Ovary (tissue), 10 donors: ENCODE measurements at places on chromosomes 4 and X. TPM values are rescaled to one million over a fixed set of nuclear protein-coding genes. Genes with fewer than 3 reads are reported as not detected.
A peak's percentile ranks its signal among the peaks of the same experiment; 100 is the strongest.

DNA sequence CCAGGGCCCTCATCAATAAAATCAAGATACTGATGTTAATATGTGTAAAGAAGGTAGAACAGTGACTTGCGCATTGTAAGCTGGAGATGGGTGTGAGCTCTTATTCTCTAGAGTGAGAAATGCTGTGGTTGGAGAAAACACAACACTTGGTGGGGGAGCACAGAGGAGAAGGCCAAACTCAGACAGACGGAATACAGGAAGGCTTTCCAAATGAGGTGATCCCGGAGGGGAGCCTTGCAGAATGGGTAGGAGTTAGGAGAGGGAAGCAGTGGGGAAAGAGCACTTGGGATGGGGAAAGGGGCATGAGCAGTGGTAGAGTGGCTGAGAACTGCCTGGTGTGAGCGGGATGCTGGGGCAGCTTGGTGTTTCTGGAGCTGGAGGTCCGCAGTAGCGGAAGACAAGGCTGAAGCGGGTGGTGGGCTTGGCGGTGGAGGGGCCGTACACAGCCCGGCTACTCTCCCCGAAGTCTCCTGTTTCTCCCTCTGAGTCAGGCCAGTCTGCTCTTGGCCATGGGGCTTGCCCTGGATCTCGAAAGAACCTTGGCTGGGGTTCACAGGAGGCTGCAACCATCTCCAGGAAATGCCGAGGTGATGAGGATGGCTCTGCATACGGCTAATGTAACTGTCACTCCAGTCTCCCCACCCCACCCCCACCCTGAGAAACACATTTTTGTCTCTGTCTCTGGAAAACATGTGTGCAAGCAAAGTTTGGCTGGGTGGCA lies 11.3 kb upstream of the PLAC1 start:
- no peaks in the 10 kb centered on the region for H3K27me3 ChIP-seq
- H3K27ac ChIP-seq = no peak overlapping the region
- no peaks in the 10 kb centered on the region for H3K36me3 ChIP-seq
- peak; percentile 33 for DNase-seq

DNA sequence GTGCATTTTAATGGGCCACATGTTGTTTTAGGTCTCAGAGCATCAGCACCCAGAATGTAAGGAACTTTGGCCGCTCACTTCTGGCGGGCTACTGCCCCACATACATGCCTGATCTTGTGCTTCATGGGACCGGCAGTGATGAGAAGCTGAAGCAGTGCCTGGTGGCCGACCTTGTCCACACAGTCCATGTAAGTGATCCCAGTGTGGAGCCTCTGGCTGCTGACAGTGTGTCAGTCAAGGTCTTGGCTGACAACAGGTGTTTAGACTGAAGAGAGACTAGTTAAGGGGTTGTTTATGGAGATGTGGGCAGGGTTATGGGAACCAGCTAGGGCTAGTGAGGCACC lies 101.4 kb downstream of the FNIP2 start:
- H3K4me1 ChIP-seq = peaks cover 27% of the 10 kb centered on the region
- no peak overlapping the region for H3K27ac ChIP-seq
- no peak for DNase-seq
- no peaks in the 10 kb centered on the region for H3K27me3 ChIP-seq
- no peak overlapping the region for H3K4me3 ChIP-seq
- H3K36me3 ChIP-seq = no peaks in the 10 kb centered on the region

DNA sequence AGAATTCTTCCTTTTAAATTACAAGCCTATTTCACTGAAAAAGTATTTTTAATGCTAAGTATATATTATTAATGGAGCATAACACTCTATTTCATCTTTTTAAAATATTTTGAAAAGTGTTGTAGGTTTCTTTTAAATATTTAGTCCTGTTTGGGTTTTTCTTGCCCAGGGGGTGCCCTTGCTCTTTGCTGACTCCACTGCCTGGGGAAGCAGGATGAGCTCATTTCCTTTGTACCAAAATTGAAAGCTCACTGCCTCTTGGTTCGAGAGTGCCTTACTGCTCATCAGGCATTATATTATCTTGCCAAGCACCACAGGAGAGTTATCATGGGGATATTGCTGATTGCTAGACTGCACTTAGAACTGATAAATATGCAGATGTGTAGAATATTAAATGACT lies 819.2 kb downstream of the PCDH18 start:
- no peaks in the 10 kb centered on the region for H3K27me3 ChIP-seq
- H3K36me3 ChIP-seq = no peaks in the 10 kb centered on the region
- no peak overlapping the region for H3K27ac ChIP-seq
- H3K4me1 ChIP-seq = no peaks in the 10 kb centered on the region
- no peak for DNase-seq

DNA sequence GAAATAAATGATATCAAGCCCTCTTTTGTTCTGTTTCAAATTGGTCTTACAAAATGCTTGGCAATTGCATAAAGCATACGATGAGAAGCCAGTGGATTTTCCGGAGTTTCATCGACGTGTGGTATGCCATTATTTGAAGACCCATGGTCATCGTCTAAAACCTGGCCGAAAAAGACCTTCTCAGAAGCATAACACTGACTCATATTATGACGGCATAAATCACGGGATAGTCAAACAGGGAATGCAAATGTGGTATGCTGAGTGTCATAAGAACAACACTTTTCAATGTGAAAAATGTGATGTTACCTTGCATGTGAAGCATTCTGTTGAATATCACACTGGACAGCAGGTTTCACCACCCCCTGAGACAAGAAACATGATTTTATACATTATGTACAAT lies 695.2 kb downstream of the GRXCR1 start:
- no peaks in the 10 kb centered on the region for H3K4me1 ChIP-seq
- H3K27ac ChIP-seq = no peak overlapping the region
- DNase-seq = no peak
- no peaks in the 10 kb centered on the region for H3K27me3 ChIP-seq
- H3K4me3 ChIP-seq = no peak overlapping the region

DNA sequence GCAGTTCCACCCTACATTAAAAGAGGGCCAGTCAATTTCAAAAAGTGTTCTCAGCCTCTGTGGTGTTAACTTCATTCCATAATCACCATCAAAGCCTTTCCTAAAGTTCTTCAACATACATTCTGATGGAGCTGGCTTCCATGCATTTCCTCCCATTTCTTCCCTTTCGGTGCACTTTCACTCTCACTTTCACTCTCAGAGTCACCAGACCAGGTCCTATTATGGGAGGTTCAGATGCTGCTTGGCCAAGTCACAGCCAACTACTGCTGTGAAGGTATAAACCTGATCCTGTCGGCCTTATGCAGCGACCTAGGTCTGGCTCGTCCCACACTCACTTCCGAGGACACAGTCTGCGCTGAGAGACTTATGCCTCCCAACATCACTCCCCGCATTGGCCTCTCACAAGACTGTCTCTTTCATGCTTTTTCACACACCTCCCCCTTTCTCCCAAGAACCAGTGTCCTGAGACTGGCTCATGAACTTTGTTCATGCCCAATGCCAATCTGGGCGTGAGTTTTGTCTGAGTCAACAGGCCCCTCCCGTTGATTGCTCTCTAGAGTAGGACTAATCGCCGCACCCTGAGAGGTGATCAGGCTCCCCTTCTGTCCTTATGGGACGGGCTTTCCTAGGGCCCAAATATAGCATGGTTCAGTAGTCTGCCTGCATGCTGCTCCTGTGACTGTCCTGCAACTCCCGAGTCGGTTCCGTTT lies 60.8 kb upstream of the XAGE1B start:
- H3K27ac ChIP-seq = no peak overlapping the region
- no peak overlapping the region for H3K4me3 ChIP-seq
- no peaks in the 10 kb centered on the region for H3K4me1 ChIP-seq
- DNase-seq = no peak
- no peaks in the 10 kb centered on the region for H3K27me3 ChIP-seq

DNA sequence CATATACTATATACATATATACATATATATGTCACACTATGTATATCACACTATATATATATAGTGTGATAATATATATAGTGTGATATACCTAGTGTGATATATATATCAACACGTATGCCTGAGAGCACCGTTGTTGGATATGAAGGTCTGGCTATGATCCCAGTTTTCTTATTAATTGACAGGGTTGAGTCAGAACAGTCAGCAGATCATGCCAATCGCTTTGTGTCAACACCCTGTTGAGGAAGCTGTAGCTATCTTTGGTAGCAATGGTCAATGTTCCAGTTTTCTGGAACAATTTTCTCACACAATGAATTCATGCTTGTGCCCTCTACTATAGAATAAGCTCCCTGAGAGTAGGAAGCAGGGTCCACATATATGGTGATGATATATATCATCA lies 496.0 kb upstream of the AGA start:
- DNase-seq = no peak
- H3K36me3 ChIP-seq = no peaks in the 10 kb centered on the region
- H3K4me1 ChIP-seq = no peaks in the 10 kb centered on the region
- H3K4me3 ChIP-seq = no peak overlapping the region

DNA sequence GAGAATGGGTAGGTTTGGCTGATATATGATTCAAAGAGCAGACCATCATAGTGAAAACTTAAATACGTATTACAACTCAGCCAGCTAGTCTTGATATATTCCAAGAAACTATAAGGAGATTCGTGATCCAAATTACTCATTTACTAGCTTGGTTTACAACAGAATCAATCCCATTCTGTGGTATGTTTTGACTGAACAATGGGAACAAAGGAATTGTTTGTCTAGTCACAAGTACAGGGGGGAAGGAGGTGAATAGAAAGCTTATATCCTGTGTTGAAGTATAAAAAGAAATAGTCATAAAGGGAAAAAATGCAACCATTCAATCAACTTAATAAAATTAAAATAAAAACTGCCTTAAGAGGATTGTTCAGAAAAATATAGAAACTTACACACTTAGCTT lies 17.0 kb downstream of the C4orf54 start:
- DNase-seq = no peak
- H3K27me3 ChIP-seq = no peaks in the 10 kb centered on the region
- no peaks in the 10 kb centered on the region for H3K36me3 ChIP-seq
- peaks cover 9% of the 10 kb centered on the region for H3K4me1 ChIP-seq
- H3K27ac ChIP-seq = no peak overlapping the region
- no peak overlapping the region for H3K4me3 ChIP-seq

- peak overlapping the region; percentile 25 for H3K27ac ChIP-seq
- no peaks in the 10 kb centered on the region for H3K36me3 ChIP-seq
- DNase-seq = no peak
- peak overlapping the region; percentile 11 for H3K4me3 ChIP-seq
- H3K27me3 ChIP-seq = no peaks in the 10 kb centered on the region
These were observed 12.5 kb downstream of the RFC1 start for GRCh38 chr4:39353478-39354253.

DNA sequence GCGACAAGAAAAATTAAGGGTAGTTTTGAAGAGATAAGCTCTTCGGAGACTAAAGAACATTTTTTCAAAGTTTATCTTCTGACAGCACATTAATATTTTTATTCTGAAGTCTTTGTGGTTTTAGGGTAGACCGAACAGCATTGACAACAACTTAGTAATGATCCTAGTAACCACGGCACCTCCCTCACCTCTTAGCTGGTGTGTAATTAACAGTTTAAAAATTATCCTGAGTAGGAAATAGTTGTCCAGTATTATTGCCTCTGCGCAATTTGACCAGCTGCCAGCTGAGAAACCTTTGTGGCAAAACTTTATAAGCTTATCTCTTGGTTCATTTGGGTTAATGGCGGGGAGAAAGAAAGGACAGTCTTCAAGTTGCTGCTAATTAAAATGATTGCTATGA lies 213.6 kb downstream of the CBLL2 start:
- H3K4me3 ChIP-seq = no peak overlapping the region
- no peaks in the 10 kb centered on the region for H3K27me3 ChIP-seq
- H3K4me1 ChIP-seq = no peaks in the 10 kb centered on the region
- no peak for DNase-seq
- no peak overlapping the region for H3K27ac ChIP-seq

DNA sequence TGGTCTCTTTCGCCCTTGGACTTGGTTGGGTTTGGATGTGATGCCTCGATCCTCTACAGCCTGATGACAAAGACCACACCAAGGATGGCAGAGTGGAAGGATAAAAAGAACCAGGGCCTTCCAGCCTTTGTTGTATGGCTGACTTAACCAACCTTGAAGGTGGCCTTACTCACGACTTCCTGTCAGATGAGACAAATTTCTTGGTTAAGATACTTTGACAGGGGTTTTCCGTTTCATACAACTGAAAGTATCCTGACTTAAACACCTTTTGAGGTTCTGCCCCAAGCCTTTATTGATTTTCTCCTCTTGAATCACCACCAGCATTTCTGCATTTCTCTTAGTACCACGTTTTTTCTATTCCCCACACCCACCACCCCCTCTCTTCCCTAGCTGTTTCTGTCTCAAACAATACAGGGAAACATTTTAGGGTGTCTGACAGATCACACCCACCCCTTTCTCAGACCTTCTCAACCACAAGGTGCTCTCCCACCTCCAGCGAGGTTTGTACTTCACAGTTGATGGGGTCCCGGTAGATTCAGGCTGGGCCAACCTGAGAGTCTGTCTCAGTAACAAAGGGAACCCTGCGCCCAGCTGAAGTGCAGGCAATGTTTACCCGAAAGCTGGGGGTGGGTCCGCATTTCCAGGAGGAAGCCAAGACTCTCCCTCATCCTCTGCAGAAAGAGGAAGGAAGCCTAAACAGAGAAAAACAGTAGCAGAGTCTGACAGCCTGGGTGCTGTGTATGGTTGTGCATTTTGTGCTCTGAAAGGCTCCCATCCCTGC lies 5.0 kb upstream of the TSPAN5 start:
- no peaks in the 10 kb centered on the region for H3K36me3 ChIP-seq
- no peak for DNase-seq
- no peaks in the 10 kb centered on the region for H3K27me3 ChIP-seq
- H3K4me1 ChIP-seq = peaks cover 2% of the 10 kb centered on the region
- no peak overlapping the region for H3K27ac ChIP-seq
- no peak overlapping the region for H3K4me3 ChIP-seq

- peak overlapping the region; percentile 41 for H3K4me3 ChIP-seq
- DNase-seq = peak; percentile 84
- H3K36me3 ChIP-seq = no peaks in the 10 kb centered on the region
These were observed 11.2 kb upstream of the CCNQ start for GRCh38 chrX:153609917-153610835.

The CFAP99 gene
- not detected for polyA plus RNA-seq

The LRRC66 gene
- polyA plus RNA-seq = 0.24 TPM

The RASL11B gene
- polyA plus RNA-seq = 62.5 TPM
